ENCODE measurements at places on chromosomes 5 and 9.

GRCh38 chr5:41338136-41338675, 124.9 kb upstream of the C6 start:
- DNase-seq: no peak

- no peak for DNase-seq
These were observed 12.9 kb downstream of the RALGDS start for GRCh38 chr9:133107961-133108793.

DNA sequence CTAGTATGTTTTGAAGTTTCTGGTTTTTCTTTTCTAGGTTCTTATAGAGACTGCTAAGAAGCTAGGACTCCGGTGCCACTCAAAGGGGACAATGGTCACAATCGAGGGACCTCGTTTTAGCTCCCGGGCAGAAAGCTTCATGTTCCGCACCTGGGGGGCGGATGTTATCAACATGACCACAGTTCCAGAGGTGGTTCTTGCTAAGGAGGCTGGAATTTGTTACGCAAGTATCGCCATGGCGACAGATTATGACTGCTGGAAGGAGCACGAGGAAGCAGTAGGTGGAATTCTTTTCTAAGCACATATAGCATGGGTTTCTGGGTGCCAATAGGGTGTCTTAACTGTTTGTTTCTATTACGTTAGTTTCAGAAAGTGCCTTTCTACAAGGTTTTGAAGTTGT, 52.2 kb downstream of the MTAP start:
- peak; percentile 96 for DNase-seq

- no peak for DNase-seq
These were observed 66.1 kb downstream of the RAI14 start for GRCh38 chr5:34722183-34722582.

DNA sequence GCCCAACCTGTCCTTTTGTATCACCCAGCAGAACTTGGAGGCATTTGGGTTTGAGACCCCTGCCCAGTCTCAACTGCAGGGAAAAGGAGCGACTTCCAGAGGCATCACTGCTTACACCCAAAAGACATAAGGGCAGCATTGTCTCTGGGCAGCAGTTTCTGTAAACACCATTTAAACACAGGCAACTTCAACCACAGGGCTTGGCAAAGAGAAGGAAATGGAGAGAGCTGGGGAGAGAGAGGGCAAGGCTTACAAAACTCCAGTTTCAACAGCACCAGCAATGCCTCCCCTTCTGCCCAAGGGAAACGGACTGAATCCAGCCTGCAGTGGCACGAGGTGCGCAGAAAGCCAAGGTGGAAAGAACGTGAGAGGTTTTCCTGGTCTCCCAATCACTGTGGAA, 147.6 kb downstream of the ROR2 start:
- DNase-seq: no peak

DNA sequence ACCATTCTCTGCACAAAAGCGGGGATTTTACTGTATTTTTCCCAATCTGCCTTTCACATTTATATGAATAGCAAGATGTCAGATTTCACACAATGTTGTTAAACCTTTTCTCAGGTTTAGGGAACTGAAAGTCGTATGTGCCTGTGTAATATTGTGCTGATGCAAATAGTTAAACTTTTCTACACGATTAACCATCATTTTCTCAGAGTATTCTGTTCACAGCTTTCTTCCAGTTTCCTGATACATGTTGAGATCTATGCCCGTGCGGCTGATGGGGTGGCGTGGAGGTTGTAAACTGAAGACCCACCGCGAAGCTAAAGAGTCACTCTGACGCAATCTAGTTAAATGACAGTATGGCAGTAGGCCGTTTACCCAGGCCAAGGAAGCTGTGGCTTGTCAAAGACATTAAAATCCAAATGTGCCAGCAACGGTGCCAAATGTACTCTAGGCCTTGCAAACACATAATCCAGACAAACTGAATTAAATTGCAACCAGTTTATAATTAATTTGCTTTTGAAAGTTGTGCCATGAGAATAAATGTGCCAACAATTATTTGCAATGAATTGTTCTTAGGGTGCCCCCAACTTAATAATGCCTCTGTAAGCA, 145.7 kb downstream of the EBF1 start:
- no peak for DNase-seq

GRCh38 chr5:140116716-140117115, 2.8 kb downstream of the PURA start:
- DNase-seq: no peak

DNA sequence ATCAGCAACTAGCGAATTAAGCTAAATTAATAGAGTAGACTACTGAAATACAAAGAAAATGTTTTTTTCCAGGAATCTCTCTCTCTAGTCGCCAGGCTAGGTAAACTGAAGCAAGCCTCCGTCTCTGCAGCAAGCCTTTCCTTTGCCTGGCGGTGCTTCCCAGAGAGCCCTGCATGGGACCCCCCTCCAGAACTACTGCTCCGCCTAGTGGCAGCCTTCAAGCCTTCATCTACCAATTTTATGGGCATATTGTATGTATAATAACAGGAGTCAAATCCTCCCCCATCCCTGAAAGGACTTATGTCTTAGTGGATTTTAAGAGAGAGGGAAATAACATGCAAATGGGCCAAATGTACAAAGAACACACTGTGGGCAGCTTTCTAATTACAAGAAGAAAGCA, 241.9 kb downstream of the SAXO1 start:
- peak; percentile 16 for DNase-seq

DNA sequence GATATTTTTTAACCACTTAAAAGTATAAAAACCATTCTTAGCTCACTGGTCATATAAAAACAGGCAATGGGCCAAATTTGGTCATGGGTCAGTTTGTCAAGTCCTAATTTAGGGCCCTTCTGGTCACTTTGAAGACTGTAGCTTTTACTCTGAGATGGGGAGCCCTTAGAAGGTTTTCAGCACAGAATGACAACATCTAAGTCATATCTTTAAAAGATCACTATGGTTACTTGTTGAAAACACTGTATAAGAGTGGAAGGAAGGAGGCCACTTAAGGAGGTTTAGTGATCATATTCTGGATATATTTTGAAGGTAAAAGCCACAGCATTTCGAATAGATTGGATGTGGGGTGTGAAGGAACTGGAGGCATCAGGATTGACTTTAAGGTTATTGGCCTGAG, 76.7 kb downstream of the STRBP start:
- no peak for DNase-seq

DNA sequence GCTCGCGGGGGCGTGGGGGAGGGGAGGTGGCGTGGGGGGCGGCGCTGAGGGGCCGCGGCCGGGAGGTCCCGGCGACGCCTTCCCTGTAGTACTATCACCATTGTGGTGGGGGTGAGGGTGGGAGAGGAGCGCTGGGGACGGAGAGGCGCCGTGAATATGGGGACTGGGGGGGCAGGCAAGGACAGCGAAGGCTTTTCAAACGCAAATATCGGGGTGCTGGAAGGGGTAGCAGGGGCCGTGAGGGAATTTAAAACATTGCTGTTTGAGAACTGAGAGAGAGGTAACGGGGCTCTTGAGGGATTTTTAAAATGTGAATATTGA, 427 bp downstream of the RBM27 start:
- no peak for DNase-seq

All from epithelial cell of esophagus (primary cell).